Stimulated activated CD4-positive, alpha-beta T cell treated with anti-CD3 and anti-CD28 coated beads, Interleukin-1b, Interleukin-23, amount 100 ng/mL, for 48 hours (primary cell): ENCODE measurements at places on chromosomes 13 and 19.

- no peak for DNase-seq
These were observed 1.0 kb downstream of the AMH start for GRCh38 chr19:2249880-2250765.

DNA sequence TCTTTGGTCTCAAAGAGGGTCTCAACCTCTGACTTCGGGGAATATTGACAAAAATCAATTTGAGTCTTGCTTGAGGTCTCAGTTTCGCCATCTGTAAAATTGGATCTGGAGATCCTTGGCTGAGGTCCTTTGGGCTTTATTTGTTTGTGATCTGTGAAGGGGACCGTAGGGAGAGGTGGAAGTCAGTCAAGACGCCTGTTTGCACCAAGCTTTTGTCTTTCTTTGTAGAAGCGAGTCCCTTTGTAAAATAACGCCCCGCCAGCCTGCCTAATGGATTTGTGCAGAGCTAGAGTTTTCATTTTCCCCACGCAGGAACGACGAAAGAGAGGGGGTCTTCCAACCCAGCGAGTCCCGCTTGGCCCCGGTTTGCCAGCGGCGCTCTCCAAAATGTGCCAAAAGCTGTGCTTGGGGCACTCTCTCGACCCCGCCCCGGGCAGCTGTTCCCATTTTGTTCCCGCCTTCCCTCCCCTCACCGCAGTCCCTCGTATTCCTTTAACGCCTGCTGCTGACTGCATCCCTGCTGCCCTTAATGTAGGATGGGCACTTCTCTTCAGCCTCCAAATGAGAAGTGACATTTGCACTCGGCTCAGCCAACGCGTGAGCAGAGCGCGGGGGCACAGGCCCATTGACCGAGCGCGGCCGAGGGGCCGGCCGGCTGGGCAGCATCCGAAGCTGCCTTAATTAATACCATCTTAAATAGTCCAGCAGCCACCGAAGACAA lies 13.0 kb downstream of the ZIC5 start:
- DNase-seq = no peak

DNA sequence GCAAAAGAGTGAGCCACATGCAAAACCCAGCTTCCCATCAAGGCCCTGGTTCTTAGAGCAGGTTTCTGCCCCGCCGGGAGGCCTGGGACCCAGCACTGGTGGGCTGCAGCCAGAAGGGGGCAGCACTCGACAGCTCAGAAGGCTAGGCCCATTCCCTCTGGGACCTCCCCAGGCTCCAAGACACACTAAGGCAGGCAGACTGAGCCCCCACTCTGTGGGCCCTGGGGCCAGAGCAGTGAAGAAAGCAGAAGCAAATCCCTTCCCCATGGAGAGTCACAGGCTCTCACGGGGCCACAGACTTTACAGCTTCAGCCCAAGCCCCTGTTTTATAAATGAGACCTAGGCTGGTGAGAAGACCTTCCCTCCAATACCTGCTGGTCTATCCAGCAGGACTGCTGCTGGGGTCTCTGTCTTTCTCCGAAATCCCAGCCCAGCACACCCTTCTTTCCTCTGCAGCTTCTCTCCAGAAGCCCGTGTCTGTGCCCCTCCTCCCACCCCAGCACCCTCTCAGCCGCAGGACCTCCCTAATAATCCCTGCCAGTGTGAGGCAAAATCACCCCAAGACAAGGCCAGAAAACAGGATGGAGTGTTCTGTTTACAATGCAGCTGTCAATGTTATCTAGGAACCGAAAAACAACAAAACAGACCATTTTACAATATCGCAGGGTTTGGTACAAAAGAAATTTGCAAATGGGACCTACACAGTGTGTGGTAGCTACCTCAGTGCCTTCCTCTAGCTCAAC lies 109.3 kb downstream of the ABCC4 start:
- DNase-seq = peak; percentile 58

- DNase-seq = peak; percentile 16
These were observed 9.0 kb downstream of the CAPN12 start for GRCh38 chr19:38735257-38735686.

- DNase-seq = no peak
These were observed 2431.7 kb downstream of the PCDH9 start for GRCh38 chr13:64798422-64798821.
